Activated CD8-positive, alpha-beta memory T cell treated with anti-CD3 and anti-CD28 coated beads for 4 hours (primary cell): ENCODE measurements at places on chromosomes 5 and 9.

DNA sequence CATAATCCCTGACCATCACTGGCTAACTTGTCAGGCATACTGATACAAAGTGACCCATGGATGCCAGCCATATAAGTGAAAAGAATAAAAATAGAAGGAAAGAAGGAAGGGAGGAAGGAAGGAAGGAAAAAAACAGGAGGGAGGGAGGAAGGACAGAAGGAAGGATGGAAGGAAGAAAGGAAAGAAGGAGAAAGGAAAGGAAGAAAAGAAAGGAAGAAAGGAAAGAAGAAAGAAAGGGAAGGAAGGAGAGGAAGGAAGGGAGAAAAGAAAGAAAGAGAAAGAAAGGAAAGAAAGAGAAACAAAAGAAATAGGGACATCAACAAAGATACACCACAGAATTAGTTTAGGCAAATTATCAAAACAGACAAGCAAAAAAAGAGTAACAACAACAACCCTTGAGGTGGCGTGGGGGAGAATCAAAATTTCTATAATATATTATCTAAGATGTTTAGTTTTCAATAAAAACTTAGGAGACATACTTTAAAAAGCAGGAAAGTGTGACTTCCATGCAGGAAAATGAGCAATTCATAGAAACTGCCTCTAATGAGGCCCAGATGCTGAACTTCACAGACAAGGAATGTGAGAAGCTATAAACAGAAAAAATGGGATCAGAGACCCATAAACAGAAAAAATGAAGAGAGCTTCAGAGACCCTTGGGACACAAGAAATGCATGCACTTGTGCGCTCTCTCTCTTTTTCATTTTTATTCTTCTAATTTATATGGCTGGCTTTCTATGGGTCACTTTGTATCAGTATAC is 96.1 kb upstream of the NFIL3 start:
- no peak for DNase-seq

DNA sequence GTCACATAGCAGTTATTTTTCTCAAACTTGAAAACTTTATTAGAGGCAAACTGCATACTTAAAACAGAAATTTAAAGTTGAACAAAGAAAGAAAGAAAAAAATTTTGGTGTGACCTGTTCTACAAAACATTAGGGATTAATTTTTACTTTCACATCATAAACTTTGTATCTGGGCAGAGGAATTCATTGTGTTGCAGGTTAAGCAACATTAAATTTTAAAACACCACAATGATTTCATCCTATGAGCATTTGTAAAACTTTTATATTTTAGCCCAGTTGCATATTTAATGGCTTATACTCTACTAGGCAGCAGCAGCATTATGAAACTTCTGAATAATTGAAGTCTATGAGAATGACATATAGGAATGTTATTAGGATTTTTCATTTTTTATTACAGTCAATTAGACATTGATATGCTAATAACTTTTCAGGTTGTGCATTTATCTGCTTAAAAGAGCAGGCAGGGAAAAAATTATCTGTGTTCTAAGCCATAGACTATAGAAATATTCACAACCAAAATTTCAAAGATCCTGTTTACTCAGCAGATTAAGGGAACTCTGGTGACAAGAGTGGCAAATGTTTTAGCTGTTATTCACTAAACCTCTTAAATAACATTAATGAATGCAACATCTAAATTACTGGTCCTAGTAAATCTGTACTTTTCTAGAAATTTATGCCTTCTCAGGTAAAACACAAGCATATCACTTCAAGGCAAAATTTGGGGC is 1088.5 kb upstream of the CDH6 start:
- DNase-seq: no peak

DNA sequence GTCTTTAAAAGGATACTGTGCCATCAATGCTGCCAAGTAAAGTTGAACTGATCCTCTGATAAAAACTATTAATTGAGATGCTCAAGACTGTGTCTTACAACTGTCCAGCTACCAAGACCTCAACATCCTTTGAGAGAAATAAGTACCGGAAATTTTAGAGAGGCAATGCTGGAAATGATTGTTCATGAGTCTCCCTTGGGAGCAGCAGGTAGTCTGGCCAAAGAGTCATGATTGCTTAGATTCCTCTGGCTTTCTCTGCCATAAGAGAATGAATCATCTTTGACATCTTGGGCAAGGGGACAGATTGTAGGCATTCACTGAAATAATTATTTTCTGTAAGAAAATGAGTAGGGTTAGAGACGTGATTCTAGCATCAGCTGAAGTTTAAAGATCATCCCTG is 466.6 kb upstream of the DAB2 start:
- no peak for DNase-seq

DNA sequence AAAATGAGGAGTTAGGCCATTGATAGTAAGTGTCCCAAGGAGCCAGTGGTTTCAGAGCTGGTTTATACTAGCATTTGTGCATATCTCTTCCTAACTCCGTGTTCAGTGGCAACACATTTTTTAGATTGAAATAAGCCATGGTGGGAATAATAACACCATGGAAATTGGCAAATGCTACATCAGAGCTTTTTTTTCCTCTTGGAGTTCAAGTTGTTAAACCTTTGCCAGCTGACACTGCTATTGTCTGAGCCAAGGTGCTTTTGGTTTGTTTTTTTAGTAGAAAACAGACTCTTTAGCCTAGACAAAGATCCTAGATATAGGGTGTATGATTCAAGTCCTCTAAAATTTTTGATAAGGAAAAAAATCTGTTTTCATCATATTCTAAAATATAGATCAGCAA is 2.8 kb downstream of the ACO1 start:
- no peak for DNase-seq

DNA sequence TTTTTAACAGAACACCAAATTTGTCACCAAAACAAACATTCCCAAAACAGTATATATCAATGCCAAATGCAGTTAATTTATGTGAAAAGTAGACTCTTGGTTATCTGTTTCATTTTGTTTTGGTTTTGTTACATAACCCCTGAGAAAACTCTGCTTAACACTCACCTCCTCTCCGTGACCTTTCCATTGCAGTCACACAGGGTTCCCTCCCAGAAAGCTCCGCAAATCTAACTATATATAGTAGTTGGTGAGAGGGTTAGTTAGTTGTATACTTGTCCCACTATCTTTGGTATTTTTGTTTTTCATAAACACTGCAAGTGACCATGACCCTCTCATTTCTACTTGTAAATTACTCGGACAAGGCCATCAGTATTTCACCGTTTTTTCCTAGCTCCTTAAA is 25.5 kb downstream of the NFIB start:
- no peak for DNase-seq

GRCh38 chr9:2026220-2026997 is 11.3 kb downstream of the SMARCA2 start:
- DNase-seq: no peak

DNA sequence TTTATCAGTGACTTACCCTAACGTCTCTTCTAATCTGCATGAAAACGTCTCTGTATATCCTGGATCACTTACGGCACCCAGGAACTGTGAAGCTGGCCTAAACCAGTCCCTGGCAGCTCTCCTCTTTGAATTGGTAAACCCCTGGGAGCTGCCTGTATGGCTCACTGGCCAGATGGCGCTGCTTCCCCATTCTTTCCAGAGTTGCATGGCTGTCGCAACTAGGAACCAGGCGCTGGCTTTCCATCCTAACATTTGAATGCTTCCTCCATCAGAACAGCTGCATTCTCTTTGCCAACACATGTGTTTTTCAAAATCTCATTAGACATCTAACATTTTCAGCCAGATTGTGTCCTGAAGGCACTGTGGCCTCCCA is 8.0 kb upstream of the PCA3 start:
- DNase-seq: no peak

GRCh38 chr5:31173614-31174013 is 19.9 kb upstream of the CDH6 start:
- DNase-seq: no peak

GRCh38 chr5:121963392-121963791 is 1.6 kb downstream of the SRFBP1 start:
- DNase-seq: no peak

- no peak for DNase-seq
These were observed 132.2 kb downstream of the ZNF354C start for GRCh38 chr5:179192185-179192890.

DNA sequence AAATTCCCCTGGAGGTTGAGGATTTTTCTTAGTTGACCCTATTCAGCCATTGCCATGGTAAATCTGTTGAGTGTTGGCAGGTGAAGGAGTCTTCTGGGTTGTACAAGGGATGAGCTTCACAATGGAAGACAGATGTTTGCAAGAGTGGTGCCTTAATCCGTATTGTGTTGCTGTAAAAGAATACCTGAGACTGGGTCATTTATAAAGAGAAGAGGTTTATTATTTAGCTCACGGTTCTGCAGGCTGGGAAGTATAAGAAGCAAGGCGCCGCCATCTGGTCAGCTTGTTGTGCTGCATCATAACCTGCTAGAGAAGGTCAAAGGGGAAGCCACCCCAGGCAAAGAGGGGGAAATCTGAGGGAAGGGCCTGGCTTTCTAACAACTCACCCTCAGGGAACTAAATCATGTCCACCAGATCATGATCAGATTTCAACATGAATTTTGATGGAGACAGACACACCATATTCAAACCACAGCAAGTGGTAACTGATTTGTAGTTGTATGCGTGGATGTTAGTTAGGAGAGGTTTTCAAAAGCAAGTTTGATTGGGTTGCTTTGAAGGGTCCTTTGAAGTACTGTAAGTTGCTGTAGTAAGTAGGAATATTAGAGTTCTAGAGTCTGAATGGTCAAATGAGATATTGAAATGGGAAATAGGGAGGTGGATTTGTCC is 2.5 kb downstream of the TNPO1 start:
- peak; percentile 3 for DNase-seq

- no peak for DNase-seq
These were observed 122.9 kb upstream of the GRAMD2B start for GRCh38 chr5:126300293-126300692.

DNA sequence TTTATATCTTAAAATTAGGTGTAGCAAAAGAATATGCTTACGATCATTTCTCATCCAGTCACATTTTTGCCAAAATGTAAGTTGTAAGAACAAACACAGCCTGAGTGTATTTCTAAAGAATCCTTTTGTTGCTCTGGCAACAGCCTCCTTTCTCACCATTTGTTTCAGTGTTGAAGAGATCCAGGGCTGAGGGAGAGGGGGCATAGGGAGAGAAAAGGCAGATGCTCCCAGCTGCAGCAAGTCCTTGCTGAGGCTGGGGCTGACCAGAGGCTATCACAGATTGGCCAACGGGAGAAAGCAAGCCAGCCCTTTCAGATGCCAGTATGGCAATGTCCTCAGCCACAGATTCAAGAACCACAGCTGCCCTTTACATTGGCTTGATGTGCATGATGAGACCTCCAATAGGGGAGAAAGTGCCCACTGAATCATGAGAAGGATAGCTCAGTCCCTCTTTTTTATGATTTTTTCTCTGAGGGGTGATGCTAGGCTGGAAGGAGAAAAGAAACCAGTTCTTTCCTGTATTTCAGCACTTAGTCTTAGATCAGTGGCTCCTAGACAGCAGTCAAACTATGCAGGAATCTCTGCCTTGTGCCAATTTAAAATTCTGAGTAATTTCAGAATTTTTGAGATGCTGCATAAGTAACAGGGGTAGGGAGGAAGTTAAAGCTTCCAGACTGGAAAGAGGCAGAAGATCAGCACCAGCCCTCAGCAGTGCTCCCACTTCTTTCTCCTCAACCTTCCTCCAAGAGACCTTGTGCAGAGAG is 142.1 kb downstream of the LHFPL2 start:
- no peak for DNase-seq

DNA sequence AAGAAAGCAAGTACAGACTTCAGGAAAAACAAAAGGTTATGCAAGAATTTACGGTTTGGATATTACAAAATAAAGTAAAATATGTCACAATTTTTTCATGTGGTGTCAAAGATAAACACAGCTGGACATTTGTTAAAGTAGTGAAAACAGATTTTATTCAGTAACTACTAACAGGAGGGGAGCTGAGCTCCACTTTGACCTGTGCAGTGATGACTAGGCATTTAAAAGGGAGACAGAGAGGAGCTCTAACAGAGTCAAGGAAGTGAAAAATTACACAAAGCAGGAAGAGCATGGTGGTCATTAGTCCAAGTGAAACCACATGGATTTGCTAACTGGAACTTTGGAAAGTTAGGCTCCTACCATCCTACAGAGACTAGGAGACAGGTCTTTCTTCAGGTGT is 263.6 kb upstream of the PCSK5 start:
- no peak for DNase-seq

DNA sequence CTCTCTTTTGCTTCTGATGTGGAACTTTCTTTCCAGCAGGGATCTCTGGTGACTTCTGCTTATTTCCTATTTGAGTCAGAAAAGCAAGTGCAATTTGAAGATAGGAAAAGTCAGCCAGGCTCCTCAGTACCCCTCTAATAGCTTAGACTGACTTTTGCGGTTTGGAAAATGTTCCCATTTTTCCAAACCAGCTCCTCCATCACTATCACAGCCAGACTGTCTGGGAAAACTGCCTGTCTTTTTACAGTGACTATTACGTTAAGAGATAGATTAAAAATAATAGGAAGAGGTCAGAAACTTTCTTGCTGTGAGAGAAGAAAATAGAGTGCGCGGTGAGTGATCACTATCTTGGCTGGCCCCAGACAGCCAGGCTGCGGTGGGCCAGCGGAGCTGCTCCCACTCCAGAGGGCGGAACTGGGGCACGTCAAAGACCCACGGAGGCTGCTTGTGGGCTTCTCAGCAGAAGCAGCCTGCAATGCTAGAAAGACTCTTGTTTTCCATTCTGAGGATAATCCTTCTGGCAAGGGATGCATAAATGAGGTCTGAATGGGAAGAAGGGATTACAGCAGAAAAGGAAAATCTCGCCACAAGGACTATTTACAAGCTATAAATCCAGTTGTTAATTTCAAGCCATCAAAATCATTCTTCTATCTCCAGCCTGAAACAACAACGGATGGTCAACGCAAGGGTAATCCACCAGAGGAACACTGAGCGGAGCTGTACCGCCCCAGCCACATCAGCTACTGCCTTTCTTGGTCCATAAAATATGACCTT is 151.0 kb upstream of the MSX2 start:
- no peak for DNase-seq

DNA sequence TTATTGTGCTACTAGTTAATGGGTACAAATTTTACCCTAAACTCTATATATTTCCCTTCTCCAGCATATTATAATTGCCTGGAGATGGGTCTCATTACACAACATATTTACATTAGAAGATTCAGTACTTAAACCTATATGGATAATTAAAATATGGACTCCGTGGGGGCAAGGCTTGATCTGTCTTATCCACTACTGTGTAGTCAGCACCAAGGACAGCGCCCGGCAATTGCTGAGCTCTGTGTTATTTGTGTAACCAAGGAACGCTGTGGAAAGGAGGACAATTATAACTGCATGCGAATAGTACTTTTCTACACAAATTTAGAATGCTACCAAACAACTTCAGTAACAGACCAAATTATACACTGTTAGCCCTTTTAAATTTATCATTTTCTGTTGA is 77.7 kb downstream of the DNAH5 start:
- DNase-seq: no peak

DNA sequence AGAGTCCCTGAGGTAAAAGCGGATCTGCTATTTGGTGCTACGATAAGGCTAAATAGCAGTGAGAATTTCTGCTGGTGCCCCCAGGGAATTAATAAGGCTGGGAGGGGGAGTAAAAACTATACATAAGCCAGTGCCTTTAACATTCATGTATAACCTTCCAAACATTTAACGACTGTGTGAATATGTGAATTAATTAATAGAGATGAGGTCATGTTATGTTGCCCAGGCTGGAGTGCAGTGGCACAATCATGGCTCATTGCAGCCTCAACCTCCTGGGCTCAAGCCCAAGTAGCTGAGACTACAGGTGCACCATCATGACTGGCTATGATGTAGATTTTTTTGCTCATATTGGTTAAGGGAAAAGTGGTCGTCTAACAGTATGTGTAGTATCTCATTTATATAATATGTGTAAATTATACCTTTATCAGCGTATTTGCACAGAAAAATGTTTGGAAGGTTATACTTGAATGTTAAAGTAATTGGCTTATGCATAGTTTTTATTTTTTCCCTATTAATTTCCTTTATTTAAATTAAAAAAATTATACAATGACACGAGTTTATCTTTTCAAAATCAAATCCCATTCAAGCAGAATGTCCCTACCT is 64.6 kb downstream of the EHMT1 start:
- no peak for DNase-seq
